Kidney capillary endothelial cell (primary cell): ENCODE measurements at places on chromosomes 12 and 14.
A peak's percentile ranks its signal among the peaks of the same experiment; 100 is the strongest.

DNA sequence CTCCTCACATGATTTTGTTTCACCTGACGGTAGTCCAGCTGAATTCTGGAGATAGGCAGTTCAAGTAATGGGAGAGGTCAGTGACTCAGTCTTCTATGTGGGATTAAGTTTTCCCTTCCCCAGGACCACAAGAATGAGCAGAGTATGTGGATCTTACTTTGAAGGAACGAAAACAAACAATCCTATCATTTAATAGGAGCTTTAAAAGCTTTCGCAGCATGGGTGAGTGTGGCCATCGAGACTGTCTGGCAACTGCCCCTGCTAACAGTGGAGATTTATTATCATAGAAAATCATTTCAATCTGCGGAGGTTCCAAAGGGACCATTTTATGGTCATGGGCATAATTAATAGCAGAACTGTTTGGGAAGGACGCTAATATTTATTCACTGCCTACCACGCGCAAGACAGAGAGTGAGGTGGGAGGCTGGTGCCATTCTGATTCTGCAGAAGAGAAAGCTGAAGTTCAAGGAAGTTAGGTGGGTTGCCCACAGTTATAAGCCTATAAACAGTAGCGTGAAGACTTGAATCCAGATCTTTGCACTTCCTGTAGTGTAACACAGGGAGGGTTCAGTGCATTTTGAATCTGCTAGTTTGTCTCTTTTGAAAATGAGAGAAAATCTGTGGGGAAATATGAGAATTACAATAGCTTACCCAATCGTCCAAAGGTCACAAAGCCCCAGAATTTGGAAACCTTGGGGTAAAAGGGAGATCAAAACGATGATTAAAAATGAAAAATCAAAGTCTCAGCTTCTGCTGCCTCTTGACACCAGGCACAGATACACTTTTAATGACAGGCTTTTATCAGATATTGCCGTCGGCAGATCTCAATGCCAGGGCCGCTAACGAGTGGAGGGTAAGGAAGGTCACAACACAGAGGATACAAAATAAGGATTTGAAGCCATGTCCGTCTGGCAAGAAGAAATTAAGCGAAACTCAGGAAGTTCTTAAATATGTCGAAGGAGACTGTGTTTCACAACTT lies 209.6 kb downstream of the CRADD start:
- DNase-seq, result no peak

GRCh38 chr12:55930771-55931316 lies at the start of gene DGKA:
DGKA (plus strand) TSS chr12:55931162; CDS start chr12:55936504, 5,342 bp downstream.
- peak; percentile 60 for DNase-seq

GRCh38 chr14:75293920-75294648 lies 15.5 kb downstream of the FOS start:
- DNase-seq, result peak; percentile 94

- no peak for DNase-seq
Observed at GRCh38 chr14:54902521-54903420, at the start of gene GCH1. GCH1 (minus strand) TSS chr14:54902826; CDS start chr14:54902663, 163 bp downstream.

DNA sequence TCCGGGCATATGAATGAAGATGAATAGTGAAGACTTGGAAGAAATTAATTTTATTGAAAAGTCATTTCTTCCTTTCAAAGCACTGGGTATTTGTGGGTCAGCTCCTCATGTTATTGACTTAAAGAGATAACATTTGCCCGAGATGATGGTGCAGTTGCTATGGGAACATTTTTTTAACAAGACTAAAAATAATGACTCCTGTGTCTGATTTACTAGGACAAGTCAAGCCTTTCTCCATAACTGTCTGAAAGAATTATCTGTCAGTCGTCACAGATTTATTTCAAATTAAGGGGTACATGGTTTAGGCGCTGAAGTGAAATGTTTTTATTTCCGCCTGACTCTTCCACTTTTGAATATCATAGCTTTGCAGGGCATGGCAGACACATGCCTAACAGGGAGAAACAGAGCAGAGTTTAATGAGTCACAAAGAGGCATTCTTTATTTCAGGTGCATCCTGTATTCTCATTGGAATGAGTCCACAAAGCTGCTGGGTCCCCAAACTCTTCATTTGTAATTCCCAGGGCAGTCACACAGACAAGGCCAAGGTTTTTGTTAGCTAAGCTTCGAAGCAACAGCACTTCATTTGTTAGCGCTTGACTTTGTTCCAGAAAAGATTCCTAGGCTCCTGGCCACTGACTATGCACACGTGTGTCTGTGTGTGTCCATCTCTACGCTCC lies 4.3 kb upstream of the GPHB5 start:
- peak; percentile 71 for DNase-seq

DNA sequence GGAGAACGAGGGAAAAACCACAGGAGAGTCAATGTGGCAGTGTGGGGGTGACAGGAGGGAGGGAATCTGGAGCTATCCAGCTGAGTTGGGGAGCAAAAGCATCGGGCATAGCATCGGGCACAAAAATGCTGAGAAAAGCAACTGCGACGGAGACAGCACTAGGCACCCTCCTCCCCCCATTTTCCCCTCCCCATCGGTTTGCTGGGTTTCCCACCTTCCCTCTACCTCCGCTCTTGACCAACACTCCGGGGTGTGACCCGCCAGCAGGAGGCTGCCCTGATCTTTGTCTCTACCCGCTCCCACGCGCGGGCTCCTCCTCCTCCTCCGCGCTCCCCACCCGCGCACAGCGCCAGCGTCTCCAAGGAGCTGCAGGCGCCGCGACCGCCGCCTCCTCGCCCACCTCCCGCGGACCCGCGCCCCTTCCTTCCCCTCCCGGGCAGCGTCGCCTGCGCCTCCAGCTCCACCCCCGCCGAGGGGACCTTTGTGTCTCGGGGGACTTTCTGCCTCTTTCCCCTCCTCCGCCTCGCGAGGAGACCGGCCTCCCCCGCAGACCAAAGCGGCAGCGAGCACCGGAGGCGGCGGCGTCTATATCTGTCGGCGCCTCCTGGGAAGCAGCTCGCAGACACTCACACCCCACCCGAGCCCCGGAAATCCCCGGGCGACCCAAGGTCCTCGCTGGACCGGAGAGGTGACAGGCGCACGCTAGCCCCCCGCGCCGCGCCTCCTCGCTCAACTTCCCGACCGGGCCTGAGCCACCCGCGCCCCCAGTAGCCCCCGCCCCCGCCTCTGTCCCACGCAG lies 920 bp downstream of the CDK17 start:
- peak; percentile 63 for DNase-seq
